ENCODE measurements at places on chromosomes 4 and X. TPM values are rescaled to one million over a fixed set of nuclear protein-coding genes. Genes with fewer than 3 reads are reported as not detected.

- no peak for DNase-seq
- no peak overlapping the region for H3K27ac ChIP-seq
- no peaks in the 10 kb centered on the region for H3K27me3 ChIP-seq
- H3K4me1 ChIP-seq = no peaks in the 10 kb centered on the region
Observed at GRCh38 chrX:121671649-121672048, 624.2 kb downstream of the GLUD2 start.

Gene DMRTC1
- not detected for total RNA-seq

DNA sequence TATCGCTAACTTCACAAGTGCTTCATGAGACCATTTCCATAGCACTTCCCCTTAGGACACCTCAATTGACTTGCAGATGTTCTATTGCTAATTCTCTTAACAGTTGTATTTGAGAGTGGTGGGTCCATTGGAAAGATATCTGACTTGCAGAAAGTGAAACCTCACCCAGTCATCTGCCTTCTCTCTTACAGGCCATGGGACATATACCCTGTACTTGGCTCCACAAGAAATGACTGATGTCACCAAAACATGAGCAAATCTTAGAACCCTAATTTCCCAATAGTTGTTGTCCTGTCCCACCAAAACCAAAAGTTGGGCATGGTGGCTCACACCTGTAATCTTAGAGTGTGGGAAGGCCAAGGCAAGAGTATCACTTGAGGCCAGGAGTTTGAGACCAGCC, 101.9 kb upstream of the MAML3 start:
- no peak for DNase-seq
- H3K27me3 ChIP-seq = no peaks in the 10 kb centered on the region
- no peak overlapping the region for H3K27ac ChIP-seq
- no peak overlapping the region for H3K4me3 ChIP-seq
- no peaks in the 10 kb centered on the region for H3K36me3 ChIP-seq

GRCh38 chr4:43458293-43458692, 565.8 kb downstream of the GRXCR1 start:
- H3K4me3 ChIP-seq = no peak overlapping the region
- no peak overlapping the region for H3K27ac ChIP-seq
- H3K4me1 ChIP-seq = no peaks in the 10 kb centered on the region
- no peaks in the 10 kb centered on the region for H3K27me3 ChIP-seq

DNA sequence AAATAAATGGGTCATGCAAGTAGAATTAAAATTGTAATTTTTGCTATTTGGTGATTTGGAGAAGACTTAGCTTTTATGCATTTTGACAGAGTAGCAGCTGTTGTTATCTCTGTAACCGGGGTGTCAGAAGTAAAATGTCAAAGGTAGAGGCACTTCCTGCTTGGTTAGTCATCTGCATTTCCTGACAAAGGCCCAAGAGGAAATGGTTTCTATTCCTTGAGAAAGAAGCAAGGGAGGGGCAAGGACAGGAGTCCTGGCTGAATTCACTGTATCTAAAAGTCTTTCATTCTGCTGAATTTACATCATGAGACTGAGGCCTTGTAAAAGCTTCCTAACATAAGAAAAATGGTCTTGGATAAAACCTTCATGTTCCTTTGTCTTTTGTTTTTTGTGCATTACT, 550.9 kb upstream of the BOD1L1 start:
- no peaks in the 10 kb centered on the region for H3K27me3 ChIP-seq
- H3K4me1 ChIP-seq = no peaks in the 10 kb centered on the region
- H3K4me3 ChIP-seq = no peak overlapping the region

- H3K27me3 ChIP-seq = peaks cover 8% of the 10 kb centered on the region
- H3K36me3 ChIP-seq = no peaks in the 10 kb centered on the region
- H3K27ac ChIP-seq = peak overlapping the region; percentile 5
- DNase-seq = no peak
Observed at GRCh38 chr4:1039493-1040343, 28.3 kb downstream of the FGFRL1 start.

DNA sequence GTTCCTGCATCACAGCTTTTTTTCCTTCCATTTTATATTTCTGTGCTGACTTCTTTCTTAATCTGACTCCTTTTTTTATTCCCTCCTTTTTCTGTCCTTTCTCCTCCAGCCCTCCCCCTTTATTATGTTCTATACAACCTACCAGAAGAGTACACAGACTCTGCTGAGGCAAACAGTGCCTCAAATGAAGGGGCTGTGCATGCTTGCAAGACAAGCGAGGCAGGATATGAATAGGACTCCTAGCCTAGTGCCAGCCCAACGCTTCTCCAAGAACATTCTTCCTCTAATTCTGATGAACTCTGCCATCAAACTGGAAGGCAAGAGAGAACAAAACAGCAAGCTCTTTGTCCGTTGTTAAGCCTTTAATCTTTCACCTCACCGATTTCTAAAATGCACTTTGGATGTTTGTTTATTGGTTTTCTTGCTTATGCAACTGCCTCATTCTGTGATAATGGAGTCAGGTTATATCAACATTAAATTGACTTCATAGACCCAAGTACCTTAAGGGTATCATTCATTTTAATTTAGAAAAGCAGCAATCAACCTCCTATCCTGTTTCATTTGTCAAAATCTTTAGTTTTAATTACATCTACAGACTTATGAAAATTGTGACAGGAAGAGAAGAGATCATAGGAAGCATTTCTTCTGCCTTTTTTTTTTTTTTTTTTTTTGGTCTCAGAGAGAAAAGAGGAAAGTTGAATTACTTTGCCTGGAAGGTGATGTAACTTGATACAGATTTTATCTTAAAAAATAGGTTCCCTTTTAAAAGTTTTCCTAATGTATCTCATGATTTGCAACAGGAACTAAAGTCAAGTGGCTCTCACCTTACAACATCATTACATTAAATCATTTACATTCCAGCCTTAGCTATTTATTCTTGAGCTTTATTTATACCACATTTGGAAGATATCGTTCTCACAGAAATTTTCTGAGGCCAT, 284.7 kb upstream of the FTHL17 start:
- H3K27ac ChIP-seq = no peak overlapping the region
- DNase-seq = no peak
- H3K27me3 ChIP-seq = no peaks in the 10 kb centered on the region
- H3K4me3 ChIP-seq = no peak overlapping the region
- no peaks in the 10 kb centered on the region for H3K36me3 ChIP-seq

Gene NUDT11
- 0.75 TPM for total RNA-seq

- H3K27ac ChIP-seq = no peak overlapping the region
- H3K36me3 ChIP-seq = no peaks in the 10 kb centered on the region
- peaks cover 32% of the 10 kb centered on the region for H3K27me3 ChIP-seq
- H3K4me1 ChIP-seq = peaks cover 32% of the 10 kb centered on the region
- no peak for DNase-seq
Observed at GRCh38 chr4:998096-998691, 5.0 kb upstream of the SLC26A1 start.

Gene TREX2
- total RNA-seq = 0.94 TPM

DNA sequence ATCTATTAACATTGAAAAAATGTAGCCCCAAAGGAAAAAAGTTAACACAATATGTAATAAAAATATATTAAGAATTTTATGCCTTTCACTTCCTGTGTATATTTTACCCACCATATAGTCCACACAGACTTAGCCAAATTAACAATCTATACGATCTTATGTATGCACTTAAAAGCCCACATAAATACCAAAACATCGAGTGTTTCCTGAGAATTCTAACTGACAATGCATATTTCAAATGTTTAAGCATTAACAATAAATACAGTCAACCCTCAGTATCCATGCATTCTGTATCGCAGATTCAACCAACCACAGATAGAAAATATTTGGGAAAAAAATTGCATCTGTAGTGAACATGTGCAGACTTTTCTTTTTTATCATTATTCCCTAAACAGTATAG, 226.8 kb downstream of the COL25A1 start:
- H3K4me1 ChIP-seq = peaks cover 5% of the 10 kb centered on the region
- no peak overlapping the region for H3K4me3 ChIP-seq
- H3K36me3 ChIP-seq = no peaks in the 10 kb centered on the region
- DNase-seq = no peak
- H3K27me3 ChIP-seq = no peaks in the 10 kb centered on the region

DNA sequence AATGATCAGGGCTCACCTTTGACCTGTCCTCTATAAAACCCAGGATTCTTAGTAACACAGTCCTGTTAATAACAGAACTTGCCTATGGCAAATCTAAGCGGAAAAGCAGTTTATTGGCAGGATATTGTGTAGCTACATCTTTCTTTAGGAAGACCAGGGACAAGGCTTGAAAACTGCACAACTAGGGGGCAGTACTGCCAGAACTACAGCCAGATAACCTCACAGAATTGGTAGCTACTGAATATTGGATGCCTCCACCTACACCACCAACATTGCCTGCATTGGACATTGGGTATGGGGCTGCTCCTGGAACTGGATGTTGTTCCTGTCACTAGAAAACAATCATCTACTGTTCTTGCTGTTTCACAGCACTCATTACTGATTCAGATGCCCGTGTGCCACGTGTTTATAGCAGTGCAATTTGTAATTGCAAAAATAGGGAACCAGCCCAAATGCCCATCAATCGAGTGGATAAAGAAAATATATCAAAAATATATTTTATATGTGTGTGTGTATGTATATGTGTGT, 47.4 kb downstream of the REPS2 start:
- H3K27me3 ChIP-seq = no peaks in the 10 kb centered on the region
- no peak for DNase-seq
- H3K36me3 ChIP-seq = no peaks in the 10 kb centered on the region
- no peak overlapping the region for H3K4me3 ChIP-seq

- H3K27ac ChIP-seq = no peak overlapping the region
- H3K27me3 ChIP-seq = no peaks in the 10 kb centered on the region
- H3K4me3 ChIP-seq = no peak overlapping the region
- no peaks in the 10 kb centered on the region for H3K36me3 ChIP-seq
- H3K4me1 ChIP-seq = no peaks in the 10 kb centered on the region
Observed at GRCh38 chrX:46260499-46260898, 284.7 kb downstream of the ZNF674 start.

DNA sequence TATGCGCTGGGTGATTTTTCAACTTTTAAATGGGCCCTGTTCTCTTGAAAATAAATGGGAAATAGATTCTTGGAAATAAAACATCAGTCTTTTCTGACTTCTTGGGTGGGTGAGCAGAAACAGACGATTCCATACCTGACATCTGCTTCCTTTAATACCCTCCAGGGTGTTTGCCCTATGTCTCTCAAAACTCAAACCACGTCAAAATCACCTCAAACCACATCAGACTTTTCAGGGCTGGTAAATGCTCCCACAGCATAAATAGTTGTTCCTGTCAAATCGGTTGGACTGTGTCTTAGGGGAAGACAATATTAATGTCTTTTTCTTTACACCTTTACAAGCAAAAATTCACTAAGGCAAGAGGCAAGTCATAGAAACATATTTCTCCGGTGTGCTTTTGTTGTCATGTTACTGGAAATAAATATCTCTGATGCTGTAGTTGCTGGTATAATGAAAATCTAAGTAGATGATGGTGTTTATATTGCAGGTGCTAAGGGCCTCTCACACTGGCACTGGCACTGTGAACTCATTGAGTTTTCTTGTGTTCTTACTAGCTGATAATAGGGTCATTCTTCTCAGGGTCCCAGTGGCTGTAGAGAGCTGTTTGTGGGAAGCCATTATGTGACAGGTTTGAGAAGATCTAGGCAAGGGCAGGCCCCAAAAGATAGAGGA, 380.4 kb downstream of the RAPGEF2 start:
- no peak overlapping the region for H3K4me3 ChIP-seq
- no peaks in the 10 kb centered on the region for H3K27me3 ChIP-seq
- no peaks in the 10 kb centered on the region for H3K4me1 ChIP-seq
- no peak overlapping the region for H3K27ac ChIP-seq
- no peak for DNase-seq
- H3K36me3 ChIP-seq = no peaks in the 10 kb centered on the region

- DNase-seq = no peak
- H3K4me1 ChIP-seq = no peaks in the 10 kb centered on the region
- H3K4me3 ChIP-seq = no peak overlapping the region
- H3K36me3 ChIP-seq = no peaks in the 10 kb centered on the region
- H3K27ac ChIP-seq = no peak overlapping the region
Observed at GRCh38 chr4:11471618-11472017, 42.9 kb upstream of the HS3ST1 start.

GRCh38 chr4:62360156-62360545, 1160.0 kb downstream of the ADGRL3 start:
- H3K4me3 ChIP-seq = no peak overlapping the region
- DNase-seq = no peak
- H3K36me3 ChIP-seq = no peaks in the 10 kb centered on the region
- H3K27me3 ChIP-seq = no peaks in the 10 kb centered on the region
- H3K4me1 ChIP-seq = no peaks in the 10 kb centered on the region

Gene PIR
- 19.2 TPM for total RNA-seq

Gene G3BP2
- 59.5 TPM for total RNA-seq

DNA sequence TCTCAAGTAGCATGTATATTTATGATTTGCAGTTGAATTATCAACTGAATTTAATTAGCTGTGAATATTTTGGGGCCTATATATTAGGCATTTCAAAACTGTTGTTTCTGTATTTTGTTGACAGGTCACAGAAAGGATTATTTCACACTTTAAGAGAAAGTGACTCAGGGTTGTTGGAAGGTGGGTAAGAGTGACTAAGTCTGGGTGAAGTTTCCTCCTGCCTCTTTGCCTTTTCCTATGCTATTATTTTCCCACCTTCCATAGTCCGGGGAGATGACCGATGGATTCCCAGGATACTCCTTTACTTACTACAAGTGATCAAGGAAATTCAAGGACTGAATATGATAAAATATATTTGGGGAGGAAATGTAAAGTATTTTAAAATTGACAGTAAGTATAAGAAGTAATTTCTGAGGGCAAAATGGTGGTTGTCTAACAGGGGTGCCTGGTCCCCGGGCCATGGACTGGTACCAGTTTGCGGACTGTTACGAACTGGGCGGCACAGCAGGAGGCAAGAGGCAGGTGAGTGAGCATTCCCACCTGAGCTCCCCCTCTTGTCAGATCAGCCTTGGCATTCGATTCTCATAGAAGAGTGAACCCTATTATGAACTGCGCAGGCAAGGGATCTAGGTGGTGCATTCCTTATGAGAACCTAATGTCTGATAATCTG, 175.5 kb upstream of the GPRIN3 start:
- DNase-seq = no peak
- no peaks in the 10 kb centered on the region for H3K27me3 ChIP-seq
- H3K36me3 ChIP-seq = no peaks in the 10 kb centered on the region
- H3K27ac ChIP-seq = no peak overlapping the region

Gene UCP1
- total RNA-seq = not detected

Gene ENPEP
- 3.5 TPM for total RNA-seq

GRCh38 chr4:103104886-103105285, 5.3 kb upstream of the BDH2 start:
- DNase-seq = no peak
- no peak overlapping the region for H3K27ac ChIP-seq
- no peaks in the 10 kb centered on the region for H3K36me3 ChIP-seq
- no peak overlapping the region for H3K4me3 ChIP-seq
- H3K27me3 ChIP-seq = no peaks in the 10 kb centered on the region
- no peaks in the 10 kb centered on the region for H3K4me1 ChIP-seq

DNA sequence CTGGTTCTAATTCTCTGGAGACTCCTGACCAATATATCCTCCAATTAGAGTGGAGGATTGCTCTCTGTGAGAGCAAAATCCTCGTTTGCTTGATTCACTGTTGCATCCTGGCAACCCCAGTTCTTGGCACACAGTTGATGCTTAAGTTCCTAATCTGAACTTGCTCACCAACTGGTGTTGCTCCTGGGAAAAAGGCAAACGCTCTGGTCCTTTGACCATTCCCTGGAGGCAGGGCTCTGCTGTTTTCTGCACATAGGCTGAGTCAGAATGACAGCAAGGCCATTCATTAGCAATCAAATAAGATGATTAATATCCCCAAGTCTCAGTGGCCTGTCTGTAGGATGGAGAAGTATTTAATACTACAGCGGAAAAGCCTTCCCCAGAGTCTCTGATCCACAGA, 172.7 kb upstream of the TBC1D9 start:
- H3K4me1 ChIP-seq = no peaks in the 10 kb centered on the region
- no peak overlapping the region for H3K27ac ChIP-seq
- no peaks in the 10 kb centered on the region for H3K27me3 ChIP-seq
- no peak for DNase-seq
